ENCODE measurements at places on chromosomes 5 and 9. TPM values are rescaled to one million over a fixed set of nuclear protein-coding genes. Genes with fewer than 3 reads are reported as not detected.

GRCh38 chr5:76762484-76762883, 46.6 kb downstream of the F2R start:
- no peaks in the 10 kb centered on the region for H3K4me1 ChIP-seq
- no peaks in the 10 kb centered on the region for H3K27me3 ChIP-seq
- no peak for DNase-seq
- H3K36me3 ChIP-seq, result no peaks in the 10 kb centered on the region
- no peak overlapping the region for H3K4me3 ChIP-seq
- H3K27ac ChIP-seq, result no peak overlapping the region

RAB3C gene
- total RNA-seq, result not detected

- no peak overlapping the region for H3K27ac ChIP-seq
- H3K36me3 ChIP-seq, result no peaks in the 10 kb centered on the region
- H3K4me1 ChIP-seq, result no peaks in the 10 kb centered on the region
- H3K4me3 ChIP-seq, result no peak overlapping the region
Observed at GRCh38 chr9:120387257-120388002, 192.5 kb downstream of the CDK5RAP2 start.

TNFSF8 gene
- 0.15 TPM for total RNA-seq

GRPEL2 gene
- 30.1 TPM for total RNA-seq

GLDC gene
- 4.0 TPM for total RNA-seq

GFPT2 gene
- total RNA-seq, result 2.1 TPM

GRCh38 chr5:142364251-142365145, 39.7 kb upstream of the SPRY4 start:
- H3K27me3 ChIP-seq, result no peaks in the 10 kb centered on the region
- DNase-seq, result peak; percentile 73
- no peaks in the 10 kb centered on the region for H3K36me3 ChIP-seq

CYSRT1 gene
- 0.67 TPM for total RNA-seq

- no peak for DNase-seq
- no peak overlapping the region for H3K4me3 ChIP-seq
- H3K27me3 ChIP-seq, result no peaks in the 10 kb centered on the region
- H3K27ac ChIP-seq, result no peak overlapping the region
- H3K36me3 ChIP-seq, result no peaks in the 10 kb centered on the region
- H3K4me1 ChIP-seq, result no peaks in the 10 kb centered on the region
Observed at GRCh38 chr9:86827893-86828292, 119.4 kb downstream of the GAS1 start.

SPINK1 gene
- 3.0 TPM for total RNA-seq

DNA sequence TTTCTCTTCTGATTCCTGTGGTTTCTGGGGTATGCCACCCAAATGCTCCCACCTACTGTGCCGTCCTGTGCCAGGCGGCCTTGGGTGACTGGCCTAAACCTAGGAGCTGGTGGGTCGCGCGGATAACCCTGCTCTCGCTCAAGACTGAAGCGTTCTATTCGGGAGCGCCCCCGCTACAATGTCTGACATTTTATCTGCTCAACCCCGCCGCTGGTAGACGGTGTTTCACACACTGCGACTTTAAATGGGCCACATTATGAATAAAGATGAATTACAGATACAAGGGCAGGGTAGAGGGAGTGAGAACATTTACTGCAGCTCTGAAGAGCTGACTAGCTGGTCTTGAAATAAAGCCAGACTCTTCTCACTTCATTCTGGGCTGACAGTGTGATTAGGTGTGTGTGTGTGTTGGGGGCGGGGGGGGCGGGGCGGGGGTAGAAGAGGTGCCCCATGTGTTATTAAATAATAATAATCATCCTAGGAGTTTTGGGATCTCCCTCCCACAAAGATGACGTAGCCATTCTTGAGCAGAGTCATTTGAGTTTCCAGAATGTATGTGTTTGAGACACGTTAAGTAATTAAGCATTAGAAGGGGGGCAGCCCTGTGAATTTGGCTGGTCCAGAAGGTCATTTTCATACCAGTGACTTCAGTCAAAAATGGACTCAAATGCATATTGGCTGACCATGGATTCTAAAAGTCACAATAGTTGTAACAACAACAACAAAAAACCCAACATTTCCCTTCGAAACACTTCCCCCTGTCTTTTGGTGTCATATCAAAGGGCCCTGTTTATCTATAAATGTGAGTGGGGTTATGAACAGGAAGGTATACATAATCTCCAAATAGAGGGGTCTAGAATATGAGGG, 1.0 kb upstream of the PTCH1 start:
- DNase-seq, result no peak
- H3K36me3 ChIP-seq, result no peaks in the 10 kb centered on the region
- no peak overlapping the region for H3K27ac ChIP-seq
- no peak overlapping the region for H3K4me3 ChIP-seq
- no peaks in the 10 kb centered on the region for H3K4me1 ChIP-seq

GRCh38 chr5:149211566-149211965, 60.1 kb upstream of the AFAP1L1 start:
- no peak overlapping the region for H3K27ac ChIP-seq
- DNase-seq, result no peak
- no peaks in the 10 kb centered on the region for H3K27me3 ChIP-seq
- no peak overlapping the region for H3K4me3 ChIP-seq

GRCh38 chr5:126837906-126838539, 61.1 kb downstream of the LMNB1 start:
- no peaks in the 10 kb centered on the region for H3K27me3 ChIP-seq
- no peak for DNase-seq
- no peaks in the 10 kb centered on the region for H3K4me1 ChIP-seq
- no peak overlapping the region for H3K27ac ChIP-seq

F12 gene
- total RNA-seq, result 13.4 TPM

CDK5RAP2 gene
- 47.7 TPM for total RNA-seq

- DNase-seq, result no peak
- H3K36me3 ChIP-seq, result no peaks in the 10 kb centered on the region
- no peaks in the 10 kb centered on the region for H3K27me3 ChIP-seq
- no peak overlapping the region for H3K27ac ChIP-seq
- H3K4me1 ChIP-seq, result no peaks in the 10 kb centered on the region
Observed at GRCh38 chr5:31047007-31047406, 146.5 kb upstream of the CDH6 start.

DNA sequence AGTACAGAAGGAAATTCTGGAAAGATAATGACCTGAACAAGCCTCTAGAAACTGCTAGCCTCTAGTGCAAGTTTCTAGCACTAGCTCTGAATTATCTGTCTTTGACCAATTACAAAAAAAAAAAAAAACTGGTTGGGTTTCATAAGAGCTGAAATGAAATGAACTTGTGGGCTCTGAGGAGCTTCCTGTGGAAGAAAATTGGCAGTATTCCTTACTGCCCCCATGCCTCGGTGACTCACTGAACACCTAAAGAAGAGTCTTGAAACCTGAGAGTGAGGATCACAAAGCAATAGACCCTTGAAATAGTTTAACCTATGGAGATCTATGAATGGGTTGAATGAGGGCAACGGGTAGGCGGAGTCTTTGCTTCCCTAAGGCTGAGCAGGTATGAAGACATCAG, 263.6 kb upstream of the RASA1 start:
- H3K4me3 ChIP-seq, result no peak overlapping the region
- H3K27ac ChIP-seq, result no peak overlapping the region
- H3K36me3 ChIP-seq, result no peaks in the 10 kb centered on the region
- no peak for DNase-seq

- H3K27me3 ChIP-seq, result no peaks in the 10 kb centered on the region
- no peaks in the 10 kb centered on the region for H3K36me3 ChIP-seq
- H3K4me3 ChIP-seq, result no peak overlapping the region
- no peak overlapping the region for H3K27ac ChIP-seq
- H3K4me1 ChIP-seq, result no peaks in the 10 kb centered on the region
Observed at GRCh38 chr9:3941758-3942157, 358.1 kb downstream of the GLIS3 start.

DNA sequence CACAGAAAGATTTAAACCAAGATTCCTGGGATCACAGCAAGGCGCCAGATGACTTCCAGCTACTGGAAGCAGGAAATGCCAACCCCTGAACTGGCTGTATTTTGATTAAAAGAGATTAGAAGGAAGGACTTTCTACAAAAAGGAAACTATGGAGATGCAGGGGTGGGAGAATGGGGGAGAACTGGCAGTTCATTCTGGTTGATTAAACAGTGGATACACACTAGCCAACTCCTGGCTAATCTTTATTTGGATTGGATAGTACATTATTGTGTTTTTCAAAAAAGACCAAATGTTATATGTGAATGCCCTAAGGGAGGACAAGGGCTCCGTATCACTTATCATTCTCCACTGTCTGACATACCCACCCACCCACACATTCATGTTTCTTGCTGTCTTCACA, 93.2 kb downstream of the CDO1 start:
- H3K4me3 ChIP-seq, result no peak overlapping the region
- H3K36me3 ChIP-seq, result no peaks in the 10 kb centered on the region
- H3K27me3 ChIP-seq, result no peaks in the 10 kb centered on the region
- H3K27ac ChIP-seq, result no peak overlapping the region
- H3K4me1 ChIP-seq, result no peaks in the 10 kb centered on the region

KCNV2 gene
- not detected for total RNA-seq

DNA sequence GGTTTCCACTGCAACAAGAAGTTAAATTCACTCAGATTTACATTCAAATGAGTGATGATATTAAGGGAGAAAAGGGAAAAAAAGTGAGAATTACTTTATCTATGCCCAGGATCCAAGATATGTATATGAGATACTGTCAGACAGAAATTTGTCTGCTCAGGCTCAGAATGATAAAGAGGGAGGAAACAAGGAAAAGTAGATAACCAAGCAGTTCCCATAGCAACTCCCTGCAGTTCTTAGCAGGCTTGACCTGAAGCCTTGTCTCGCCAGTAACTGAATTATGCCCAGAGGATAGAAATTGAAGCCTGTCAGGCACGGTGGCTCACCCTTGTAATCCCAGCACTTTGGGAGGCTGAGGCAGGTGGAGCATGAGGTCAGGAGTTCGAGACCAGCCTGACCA, 304.4 kb downstream of the TLE1 start:
- no peak overlapping the region for H3K27ac ChIP-seq
- H3K4me3 ChIP-seq, result no peak overlapping the region
- DNase-seq, result no peak
- no peaks in the 10 kb centered on the region for H3K4me1 ChIP-seq

DNA sequence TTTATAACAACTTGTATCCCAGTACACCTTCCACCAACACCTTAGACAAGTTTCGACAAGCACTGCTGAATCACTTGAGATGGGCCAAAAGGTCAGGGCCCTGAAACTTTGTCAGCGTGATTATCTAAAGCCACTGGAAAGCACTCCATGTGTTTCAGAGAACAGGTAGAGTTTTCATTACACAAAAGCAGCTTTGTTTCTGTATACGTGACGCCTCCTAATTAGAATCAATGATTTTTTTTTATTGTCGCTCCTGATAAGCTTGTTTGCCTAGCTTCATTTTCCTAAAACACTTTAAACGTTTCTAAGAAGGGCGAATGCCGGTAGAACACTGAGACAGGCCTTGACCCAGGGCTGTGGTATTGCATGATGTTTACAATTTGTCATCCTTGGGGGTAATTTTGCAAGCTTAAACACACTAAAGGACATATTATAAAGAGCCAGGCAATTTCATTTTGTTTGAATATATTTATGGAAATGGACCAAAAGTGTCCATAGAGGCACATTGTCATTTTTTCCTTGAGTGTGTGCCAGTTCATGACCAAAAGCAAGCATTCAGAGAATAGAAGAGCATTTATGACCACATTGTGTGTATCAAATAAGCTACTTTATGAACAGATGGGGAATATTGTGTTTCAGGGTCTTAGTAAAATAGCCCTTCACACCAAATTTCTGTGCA, 193.6 kb downstream of the GLIS3 start:
- H3K4me1 ChIP-seq, result no peaks in the 10 kb centered on the region
- H3K36me3 ChIP-seq, result no peaks in the 10 kb centered on the region
- no peak overlapping the region for H3K27ac ChIP-seq

DNA sequence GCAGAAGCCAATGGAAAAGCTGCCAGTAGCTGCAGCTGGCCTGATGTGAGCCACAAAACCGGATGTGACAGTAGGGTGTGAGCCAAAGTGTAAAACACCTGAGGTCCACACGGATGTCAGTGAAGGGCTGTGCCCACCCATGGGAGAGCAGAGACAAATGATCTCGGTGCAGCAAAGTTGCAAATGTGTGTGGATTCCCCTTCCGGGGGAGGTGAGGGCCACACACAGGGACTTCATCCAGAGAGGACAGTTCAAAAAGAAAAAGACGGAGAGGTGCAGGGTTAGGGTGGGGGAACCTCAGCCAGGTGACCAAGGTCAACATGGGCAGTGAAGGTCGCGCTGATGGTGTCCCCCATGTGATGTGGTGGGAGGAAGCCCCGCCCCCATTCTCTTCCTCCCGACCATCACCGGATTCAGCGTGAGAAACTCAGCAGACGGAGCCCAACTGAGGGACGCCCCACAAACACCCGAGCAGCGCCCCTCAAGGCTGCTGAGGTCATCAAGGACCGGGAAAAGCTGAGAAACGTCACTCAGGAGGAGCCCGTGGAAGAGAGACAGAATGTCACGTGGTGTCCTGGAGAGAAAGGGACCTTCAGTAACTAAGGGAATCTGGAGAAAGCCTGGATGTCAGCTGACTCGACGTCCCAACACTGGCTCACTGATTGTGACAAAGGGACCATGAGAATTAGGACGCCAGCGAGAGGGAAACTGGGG, 11.4 kb upstream of the PTGDS start:
- H3K4me1 ChIP-seq, result peaks cover 5% of the 10 kb centered on the region
- no peaks in the 10 kb centered on the region for H3K36me3 ChIP-seq
- no peaks in the 10 kb centered on the region for H3K27me3 ChIP-seq
- no peak overlapping the region for H3K27ac ChIP-seq
- no peak overlapping the region for H3K4me3 ChIP-seq

CHMP5 gene
- total RNA-seq, result 74.5 TPM

DNA sequence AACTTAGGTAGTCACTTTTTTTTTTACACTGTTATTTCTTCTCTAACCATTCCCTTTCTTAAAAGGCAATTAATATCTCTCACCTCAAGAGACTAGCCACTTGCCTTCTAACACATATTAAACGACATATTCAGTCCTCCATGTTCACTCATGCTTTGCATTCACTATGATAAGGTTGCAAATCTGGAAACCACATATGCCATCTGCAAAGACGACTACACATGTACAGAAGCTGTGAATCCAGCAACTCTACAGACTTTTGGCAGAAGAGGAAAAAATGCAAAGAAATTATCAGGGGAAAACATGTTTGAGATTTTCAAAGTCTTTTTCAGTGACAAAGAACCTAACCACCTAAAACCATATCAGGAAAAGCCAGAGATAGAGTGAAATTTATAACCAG, 112.1 kb downstream of the EPB41L4A start:
- no peak for DNase-seq
- H3K36me3 ChIP-seq, result no peaks in the 10 kb centered on the region
- no peak overlapping the region for H3K4me3 ChIP-seq
- no peaks in the 10 kb centered on the region for H3K27me3 ChIP-seq
- H3K27ac ChIP-seq, result no peak overlapping the region

- no peak overlapping the region for H3K4me3 ChIP-seq
- no peaks in the 10 kb centered on the region for H3K4me1 ChIP-seq
- DNase-seq, result no peak
- no peaks in the 10 kb centered on the region for H3K27me3 ChIP-seq
Observed at GRCh38 chr9:111433082-111433481, 51.1 kb downstream of the ECPAS start.

- no peaks in the 10 kb centered on the region for H3K4me1 ChIP-seq
- no peaks in the 10 kb centered on the region for H3K27me3 ChIP-seq
- no peak overlapping the region for H3K4me3 ChIP-seq
- peak; percentile 42 for DNase-seq
- H3K36me3 ChIP-seq, result no peaks in the 10 kb centered on the region
- H3K27ac ChIP-seq, result no peak overlapping the region
Observed at GRCh38 chr5:87120518-87121303, 147.0 kb upstream of the RASA1 start.

GRCh38 chr5:181152406-181152805, 5.0 kb downstream of the OR2V2 start:
- no peaks in the 10 kb centered on the region for H3K36me3 ChIP-seq
- peak overlapping the region; percentile 68 for H3K27ac ChIP-seq
- H3K27me3 ChIP-seq, result no peaks in the 10 kb centered on the region
- H3K4me1 ChIP-seq, result peaks cover 14% of the 10 kb centered on the region
- no peak for DNase-seq
- no peak overlapping the region for H3K4me3 ChIP-seq

All from Panc1 (cell line).